ENCODE measurements at places on chromosomes 7 and 10.

DNA sequence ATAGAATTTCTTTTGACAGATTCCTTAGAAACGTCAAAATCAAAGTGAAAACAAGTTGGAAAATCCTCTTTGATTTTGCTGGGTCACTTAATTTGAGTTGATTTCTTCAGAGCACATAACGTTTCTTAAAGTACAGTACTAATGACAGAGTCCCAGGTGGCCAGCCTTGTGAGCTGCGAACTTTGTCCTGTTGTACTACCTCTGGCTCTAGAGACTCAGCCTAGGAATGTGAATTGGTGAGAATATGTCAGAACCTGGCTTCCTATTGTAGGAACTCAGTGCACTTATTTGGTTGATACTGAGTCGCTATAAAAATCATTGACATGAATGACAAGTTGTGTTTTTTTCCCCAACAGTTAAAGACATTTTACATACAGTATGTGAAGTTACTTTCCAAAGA lies 20.2 kb downstream of the SDK1 start:
- DNase-seq, result no peak

GRCh38 chr10:88318803-88319202 lies 264.3 kb downstream of the RNLS start:
- DNase-seq, result no peak

DNA sequence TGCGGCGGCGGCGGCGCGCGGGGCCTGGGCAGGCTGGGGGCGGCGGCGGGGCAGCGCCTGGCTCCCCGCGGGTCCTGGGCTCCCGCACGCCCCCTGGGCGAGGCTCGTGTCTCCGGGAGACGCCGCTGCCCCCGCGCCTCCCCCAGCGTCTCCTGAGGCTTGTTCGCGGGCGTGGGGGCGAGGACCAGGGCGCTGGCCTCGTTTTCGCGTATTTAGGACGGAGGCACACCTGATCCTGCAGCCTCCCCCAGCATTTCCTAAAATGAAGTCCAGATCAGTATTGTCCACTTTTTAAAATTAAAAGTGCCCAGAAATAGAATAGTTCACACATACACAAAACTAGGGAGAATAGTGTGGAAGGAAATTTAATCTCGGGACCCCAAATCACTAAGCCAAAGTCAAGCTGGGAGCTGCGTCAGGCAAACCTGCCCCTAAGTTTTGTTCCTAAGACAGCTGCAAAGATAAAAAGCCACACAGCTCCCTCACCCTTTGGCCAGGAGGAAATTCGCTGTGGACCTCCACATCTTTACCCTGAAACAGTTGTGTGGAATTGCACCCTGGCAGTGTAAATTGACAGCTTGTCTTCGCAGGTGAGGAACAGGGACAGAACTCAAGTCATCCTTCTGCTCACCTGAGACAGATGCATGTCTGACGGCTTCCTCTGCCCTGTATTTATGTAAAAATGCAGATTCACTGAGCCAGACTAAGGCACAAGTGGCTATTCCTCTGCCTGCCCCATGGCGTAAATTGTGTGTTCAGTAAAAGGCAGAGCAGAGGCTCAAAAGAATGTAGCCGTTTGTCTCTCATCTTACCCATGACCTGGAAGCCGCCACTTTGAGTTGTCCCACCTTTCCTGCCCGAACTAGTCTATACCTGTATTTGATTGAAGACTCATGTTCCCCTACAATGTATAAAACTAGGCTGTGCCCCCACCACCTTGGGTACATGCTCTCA lies 740 bp downstream of the GALNT11 start:
- DNase-seq, result peak; percentile 43

GRCh38 chr7:154978017-154978416 lies 24.9 kb downstream of the PAXIP1 start:
- no peak for DNase-seq

GRCh38 chr7:127254163-127254684 lies 1.5 kb upstream of the GRM8 start:
- DNase-seq, result no peak

GRCh38 chr7:44286182-44286617 lies 39.2 kb downstream of the CAMK2B start:
- peak; percentile 3 for DNase-seq

GRCh38 chr10:5968037-5968680 lies 9.2 kb downstream of the IL15RA start:
- DNase-seq, result no peak

DNA sequence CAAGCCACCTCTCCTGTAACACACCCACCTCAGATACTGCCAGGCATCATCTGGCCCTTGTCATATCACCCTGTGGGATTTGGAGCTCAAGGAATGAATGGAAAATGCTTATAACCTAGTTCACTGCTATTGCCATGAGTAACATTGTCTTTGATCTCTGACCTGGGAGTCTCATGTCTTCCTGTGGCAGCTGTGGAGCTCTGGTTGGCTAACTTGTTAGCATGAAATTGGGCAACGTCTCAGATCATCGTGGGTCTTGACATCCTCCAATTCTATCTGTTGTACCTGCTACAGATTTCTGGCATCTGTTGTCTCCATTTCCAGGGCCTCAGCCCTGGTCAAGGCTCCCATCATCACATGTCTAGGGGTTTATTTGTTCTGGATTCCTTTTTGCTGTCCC lies 2.2 kb upstream of the TMEM270 start:
- no peak for DNase-seq

GRCh38 chr10:123413353-123413752 lies 252.8 kb upstream of the GPR26 start:
- DNase-seq, result no peak

GRCh38 chr7:132964876-132965275 lies 117.0 kb downstream of the CHCHD3 start:
- DNase-seq, result no peak

DNA sequence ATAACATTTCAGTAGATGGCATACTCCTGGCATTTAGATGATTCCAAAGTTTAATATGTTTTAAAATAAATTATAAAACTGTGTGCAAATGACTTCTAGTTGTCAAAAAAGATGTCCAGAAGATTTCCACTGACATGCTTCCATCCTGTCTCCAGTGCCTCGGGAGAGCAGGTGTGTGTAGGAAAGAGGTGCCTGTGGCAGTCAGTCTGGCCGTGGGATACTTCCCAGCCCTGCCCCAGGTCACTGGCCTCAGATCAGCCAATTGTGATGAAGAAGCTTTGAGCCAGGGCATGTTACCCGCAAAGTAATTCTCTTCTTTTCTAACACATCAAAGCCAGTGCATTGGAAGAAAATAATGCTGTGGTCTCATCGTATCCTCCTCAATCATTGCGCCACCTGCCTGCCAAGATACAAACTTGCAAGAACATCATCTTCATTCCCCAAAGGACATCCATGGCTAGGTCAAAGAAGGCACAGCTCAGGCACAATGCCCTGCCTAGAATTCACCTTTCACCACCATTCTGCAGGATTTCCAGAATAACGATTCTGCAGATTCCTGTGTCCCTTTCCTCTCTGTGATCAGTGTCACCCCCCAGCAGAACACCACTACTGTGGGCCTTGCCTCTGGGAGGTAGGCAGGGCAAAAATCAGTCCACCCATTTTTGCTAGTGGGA lies 6.3 kb upstream of the KCNMA1 start:
- no peak for DNase-seq

DNA sequence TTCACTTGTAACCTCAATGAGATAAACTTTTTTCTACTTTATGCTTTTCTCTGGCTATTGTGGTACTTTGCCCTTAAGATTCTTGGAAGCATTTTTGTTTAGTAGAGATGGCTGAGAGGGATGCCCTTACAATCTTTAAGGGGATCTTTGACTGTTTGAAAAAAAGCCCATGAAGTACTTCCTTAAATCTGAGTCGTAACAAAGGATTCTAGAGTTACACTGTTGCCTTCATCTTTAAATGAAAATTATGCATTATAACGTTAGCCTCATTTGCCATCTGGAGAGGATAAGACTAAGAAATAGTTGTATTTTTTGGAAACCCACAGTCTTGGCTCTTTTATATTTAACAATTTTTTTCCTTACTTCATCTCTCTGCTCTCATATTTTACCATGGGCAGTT lies 37.8 kb upstream of the FZD1 start:
- no peak for DNase-seq

DNA sequence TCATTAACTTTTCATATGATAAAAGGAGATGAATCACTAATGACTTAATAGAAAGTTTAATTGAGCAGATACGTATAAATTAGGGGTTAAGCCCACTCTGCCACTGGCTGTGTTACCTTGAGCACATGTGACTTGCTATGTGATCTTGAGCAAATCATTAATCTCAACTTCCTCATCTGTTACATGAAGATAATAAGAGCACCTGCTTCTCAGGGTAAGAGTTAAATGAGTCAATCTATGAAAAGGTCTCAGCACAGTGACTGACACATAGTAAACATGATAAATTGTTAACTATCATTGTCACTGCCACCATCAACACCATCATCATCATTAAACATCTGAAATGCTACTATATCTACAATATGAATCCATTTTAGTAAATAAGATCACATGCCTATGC lies 110.8 kb downstream of the TPK1 start:
- DNase-seq, result no peak

DNA sequence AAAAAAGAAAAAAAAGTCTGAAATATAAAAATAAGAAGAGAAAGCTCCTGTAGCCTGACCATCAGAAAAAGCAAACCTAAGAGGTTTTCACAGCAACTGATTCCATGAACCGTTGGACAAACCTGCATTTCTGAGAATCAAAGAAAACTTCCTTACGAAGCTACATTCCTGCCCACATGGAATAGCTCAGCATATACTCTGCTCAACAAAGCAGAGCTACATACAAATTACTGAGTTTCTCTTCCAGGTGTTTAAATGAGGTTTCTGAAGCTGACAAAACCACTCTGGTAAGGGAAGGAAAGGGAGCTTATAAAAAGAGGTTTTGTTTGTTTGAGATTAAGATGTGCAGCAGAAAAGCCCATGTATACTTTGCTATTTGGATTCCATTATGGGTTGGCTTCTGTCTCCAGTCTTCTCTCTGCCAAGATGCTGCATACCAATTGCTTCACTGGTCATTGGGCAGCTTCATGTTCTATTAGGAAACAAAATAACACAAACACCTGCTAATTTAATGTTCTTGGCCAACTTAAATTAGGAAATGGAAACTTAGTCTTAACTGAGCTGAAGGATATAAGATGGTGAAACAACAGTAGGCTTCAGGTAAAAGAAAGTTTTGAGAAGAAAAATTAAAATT lies 314.1 kb downstream of the LRRTM3 start:
- no peak for DNase-seq

Measured in head of caudate nucleus (tissue), 42 donors.